ENCODE measurements at places on chromosomes 6 and 20.

DNA sequence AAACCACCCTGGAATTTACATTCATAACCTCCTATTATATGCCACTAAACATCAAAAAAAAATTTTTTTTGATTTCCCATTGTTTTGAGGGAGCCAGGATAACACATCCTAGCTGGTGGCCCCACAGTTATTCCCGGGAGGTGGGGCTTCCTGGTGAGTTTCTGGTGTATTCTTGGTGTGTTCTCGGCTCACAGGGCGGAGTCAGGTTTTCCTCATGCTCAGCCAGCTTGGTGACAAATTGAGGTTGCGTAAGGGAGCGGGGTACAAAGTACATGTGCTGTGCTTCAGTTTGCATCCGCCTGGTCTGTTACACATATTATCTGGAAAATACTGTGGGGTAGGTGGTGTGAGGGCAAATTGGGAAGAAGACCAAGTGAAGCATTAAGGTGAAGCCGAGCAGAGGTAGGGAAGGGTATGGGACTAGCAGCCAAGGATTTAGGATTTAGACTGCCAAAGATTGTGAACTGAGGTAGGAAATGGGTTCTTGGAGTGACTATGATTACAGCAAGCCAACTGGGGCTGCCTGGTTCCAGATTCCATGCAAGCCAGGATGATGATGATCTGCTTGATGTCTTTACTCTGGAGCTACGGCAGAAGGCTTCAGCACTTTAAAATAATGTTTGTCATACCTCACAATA lies 46.2 kb upstream of the EEF1A1 start:
- no peak for DNase-seq

- DNase-seq, result no peak
These were observed 99.0 kb upstream of the SLC24A3 start for GRCh38 chr20:19113343-19113930.

DNA sequence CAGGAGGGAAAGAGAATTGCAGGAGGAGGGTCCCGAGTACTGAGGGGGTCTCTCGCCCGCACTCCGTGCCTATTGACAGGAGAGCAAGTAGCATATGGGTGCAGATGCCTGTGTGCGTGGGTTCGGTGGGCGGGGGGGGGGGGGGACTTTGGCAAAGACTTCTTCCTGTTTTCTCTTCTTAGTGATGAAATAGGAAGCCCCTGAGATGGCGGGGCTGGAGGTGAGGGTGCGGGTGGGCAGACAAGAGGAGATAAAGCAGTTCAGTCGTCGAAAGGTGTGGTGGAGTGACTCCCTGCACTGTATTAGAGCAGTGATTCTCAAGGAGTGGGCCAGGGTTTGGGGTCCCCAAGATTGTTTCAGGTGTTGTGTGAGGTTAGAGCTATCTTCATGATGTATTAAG lies 3.7 kb downstream of the NAA20 start:
- no peak for DNase-seq

DNA sequence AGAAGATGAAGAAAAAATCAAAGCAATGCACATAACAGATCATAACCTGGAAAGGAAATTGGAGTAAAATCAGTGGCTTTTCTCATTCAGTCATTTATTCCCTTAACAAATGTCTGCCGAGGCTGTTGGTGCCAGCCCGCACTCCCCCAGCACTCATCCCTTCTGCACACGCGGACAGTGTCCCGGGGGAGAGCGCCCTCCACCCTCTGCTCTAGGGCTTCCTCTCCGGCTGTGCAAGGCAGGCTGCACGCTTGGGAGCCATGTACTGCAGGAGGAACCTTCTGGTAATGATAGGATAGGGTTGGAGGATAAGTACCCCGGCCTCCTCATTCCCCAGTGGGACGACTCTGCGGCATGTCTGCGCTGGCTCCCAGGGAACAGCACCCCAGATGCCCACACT lies 134.5 kb downstream of the PAX1 start:
- no peak for DNase-seq

- DNase-seq, result no peak
These were observed 10.6 kb downstream of the PNPLA1 start for GRCh38 chr6:36280467-36280866.

GRCh38 chr6:64930681-64931080 lies 776.3 kb downstream of the EYS start:
- peak; percentile 46 for DNase-seq

- DNase-seq, result no peak
These were observed 81.7 kb upstream of the TENT5A start for GRCh38 chr6:81834141-81834681.

- DNase-seq, result no peak
These were observed 5.3 kb downstream of the RNF8 start for GRCh38 chr6:37359039-37359438.
